Fibroblast of pulmonary artery (primary cell): ENCODE measurements at places on chromosomes 7 and 10.

GRCh38 chr7:11848251-11848650 is 16.3 kb upstream of the THSD7A start:
- DNase-seq = no peak

DNA sequence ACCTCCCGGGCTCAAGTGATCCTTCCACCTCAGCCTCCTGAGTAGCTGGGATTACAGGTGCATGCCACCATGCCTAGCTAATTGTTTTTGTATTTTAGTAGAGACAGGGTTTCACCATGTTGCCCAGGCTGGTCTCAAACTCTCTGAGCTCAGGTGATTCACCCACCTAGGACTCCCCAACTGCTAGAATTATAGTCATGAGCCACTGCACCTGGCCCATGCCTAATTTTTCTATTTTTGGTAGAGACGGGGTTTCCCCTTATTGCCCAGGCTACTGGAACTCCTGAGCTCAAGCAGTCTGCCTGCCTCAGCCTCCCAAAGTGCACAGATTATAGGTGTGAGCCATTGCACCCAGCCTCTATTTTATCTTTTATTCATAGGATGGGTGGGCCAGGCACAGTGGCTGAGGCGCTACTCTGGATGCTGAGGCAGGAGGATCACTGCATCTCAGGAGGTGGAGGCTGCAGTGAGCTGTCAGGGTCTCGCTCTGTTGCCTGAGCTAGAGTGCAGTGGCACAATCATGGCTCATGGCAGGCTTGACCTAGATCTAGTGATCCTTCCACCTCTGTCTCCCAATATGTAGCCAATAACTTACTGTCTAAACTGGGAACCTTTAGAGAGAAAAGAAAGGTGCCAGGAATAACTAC is 31.3 kb upstream of the STOX1 start:
- DNase-seq = no peak

DNA sequence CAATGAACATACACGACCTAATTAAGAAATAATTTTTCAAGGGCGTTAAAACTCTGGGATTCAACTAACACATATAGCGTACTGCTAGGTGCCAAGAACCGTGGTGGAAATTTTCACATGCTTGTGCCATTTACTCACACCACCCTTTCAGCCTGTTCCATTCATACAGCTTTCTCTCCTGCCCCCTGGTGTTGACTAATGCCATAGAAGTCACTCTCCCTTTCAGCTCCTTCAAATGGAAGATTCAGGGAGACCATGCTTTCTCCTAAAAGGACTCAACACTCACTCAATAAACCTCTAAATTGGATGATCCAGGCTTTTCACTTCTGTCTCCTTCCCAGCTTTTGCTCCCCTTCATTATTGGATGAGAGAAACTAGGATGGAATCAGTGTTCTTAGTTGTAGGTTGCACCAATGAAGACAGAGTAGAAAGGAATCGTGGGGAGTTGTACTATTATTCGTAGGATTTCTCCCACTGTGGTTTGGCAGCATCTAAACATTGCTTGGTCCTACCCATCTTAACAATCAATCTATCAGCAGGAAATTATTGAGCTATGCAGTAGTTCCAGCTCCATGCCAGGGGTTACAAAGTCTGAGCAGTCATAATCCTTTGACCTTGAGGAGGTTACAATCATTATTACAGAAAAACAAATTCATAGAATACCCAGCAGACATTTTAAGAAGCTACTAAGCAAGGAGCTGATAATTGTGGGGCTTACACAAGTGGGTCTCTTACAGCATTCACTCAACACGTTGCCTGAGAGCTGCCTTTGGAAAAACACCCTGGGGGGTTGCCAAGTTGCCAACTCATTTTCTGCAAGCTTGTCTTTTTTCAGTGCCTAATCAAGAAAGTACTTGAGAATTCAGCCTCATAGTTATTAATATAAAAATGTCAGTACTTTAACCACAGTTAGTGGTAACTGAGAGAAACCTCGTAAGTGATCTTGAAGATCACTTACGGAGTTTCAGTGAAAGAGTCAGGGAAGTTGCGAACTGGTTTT is 2.8 kb upstream of the PPP1R3C start:
- DNase-seq = peak; percentile 89

DNA sequence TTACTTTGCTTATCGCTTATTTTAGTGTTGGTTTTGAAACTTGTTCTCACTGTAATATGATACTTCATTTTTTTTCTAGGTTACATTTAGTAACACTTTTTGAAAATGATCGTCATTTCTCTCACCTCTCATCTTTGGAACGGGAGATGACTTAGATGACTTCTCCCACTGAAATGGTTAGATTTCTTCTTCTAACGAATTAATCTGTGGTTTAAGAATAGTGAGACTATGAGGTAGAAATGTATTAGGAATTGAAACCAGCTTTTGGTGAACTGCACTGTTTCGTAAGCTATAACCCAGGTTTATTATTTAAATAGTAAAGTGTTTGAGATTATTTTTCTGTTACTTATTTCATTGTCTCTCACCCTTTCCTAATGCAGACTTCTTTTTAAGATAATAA is 93.7 kb downstream of the PRR15 start:
- DNase-seq = no peak

GRCh38 chr7:124810605-124811004 is 45.0 kb upstream of the GPR37 start:
- DNase-seq = no peak

DNA sequence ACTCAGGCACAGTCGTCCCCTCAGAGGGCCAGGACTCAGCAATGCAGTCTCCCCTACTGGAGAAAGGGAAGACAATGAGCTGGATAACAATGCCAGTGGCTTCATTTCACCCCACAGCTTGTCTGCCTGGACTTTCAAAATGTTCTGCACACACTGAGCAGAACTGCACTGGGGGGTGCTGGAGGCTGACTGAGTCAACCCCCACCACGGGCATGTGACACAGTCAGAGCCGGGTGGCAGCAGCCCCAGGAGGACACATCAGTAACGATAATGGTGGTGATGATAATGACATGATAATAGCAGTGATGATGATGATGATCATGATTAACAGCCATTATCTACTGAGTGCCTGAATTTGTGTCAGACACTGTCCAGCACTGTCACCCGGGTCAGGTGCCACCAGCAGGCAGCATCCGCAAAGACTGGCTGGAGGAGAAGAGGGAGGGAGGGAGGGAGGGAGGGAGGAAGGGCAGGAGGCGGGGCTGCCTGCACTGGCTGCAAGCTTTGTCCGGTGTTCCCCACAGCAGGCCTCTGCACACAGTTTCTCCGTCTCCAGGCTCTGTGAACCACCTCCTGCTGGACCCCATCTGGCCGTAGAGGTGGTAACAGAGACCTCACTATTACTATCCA is 67.4 kb downstream of the PLXNA4 start:
- no peak for DNase-seq

DNA sequence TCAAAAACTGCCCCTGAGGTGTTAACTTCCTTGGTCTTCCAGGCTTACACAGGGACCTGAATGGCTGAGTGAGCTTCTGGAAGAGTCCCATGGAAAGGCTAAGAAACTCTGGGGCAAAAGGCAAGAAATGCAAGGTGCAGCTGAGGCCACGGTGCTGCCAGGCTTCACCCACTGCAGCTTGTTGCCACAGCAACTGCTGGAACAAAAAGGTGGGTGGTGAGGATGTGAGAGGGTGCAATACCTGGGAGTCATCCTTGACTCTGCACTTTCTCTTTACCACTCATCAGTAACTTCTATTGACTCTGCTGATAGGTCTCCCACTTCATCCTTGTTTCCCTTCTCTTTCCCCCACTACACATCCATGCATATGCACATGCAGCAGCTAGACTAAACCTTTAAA is 258.6 kb downstream of the BMPER start:
- no peak for DNase-seq

DNA sequence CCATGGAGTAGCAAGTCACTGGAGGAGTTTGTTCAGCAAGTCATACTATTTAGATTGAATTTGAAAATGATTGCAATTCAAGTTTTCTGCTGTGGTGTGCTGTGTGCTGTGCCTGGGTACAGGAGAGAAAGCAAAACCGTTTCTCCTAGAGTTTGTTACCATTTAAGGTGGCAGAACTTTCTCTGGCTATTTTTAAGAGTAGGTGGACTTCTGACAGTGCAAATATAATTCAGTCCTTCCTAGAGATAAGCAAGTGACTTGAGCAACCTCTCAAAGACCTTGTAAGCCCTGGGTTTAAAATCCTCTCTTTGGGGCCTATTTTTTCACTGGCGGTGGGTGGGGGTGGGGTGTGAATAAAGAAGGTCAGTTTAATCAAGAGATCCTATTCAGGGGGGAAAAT is 42.9 kb upstream of the FGL2 start:
- no peak for DNase-seq

GRCh38 chr7:123746931-123747488 is 1.8 kb downstream of the WASL start:
- DNase-seq = no peak

GRCh38 chr7:7565746-7566650 is 686 bp upstream of the MIOS start:
- DNase-seq = no peak

DNA sequence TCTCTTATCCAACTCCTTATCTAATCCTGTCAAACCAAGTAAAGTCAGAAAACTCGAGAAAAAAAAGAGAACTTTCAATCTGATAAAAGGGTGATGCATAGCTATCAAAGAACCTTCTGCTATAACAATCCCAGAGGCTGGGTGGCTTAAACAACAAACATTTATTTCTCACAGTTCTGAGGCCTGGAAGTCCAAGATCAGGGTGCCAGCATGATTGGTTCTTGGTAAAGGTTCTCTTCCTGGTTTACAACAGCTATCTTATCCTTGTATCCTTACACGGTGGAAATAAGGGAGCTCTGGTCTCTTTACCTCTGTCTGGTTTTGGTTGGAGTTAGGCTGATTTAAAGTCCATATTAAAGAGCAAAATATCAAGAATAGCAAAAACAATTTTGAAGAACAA is 131.9 kb downstream of the PHTF2 start:
- no peak for DNase-seq

GRCh38 chr7:91847876-91848588 is 32.5 kb downstream of the MTERF1 start:
- no peak for DNase-seq

GRCh38 chr7:117816727-117817126 is 56.5 kb downstream of the CTTNBP2 start:
- DNase-seq = no peak

DNA sequence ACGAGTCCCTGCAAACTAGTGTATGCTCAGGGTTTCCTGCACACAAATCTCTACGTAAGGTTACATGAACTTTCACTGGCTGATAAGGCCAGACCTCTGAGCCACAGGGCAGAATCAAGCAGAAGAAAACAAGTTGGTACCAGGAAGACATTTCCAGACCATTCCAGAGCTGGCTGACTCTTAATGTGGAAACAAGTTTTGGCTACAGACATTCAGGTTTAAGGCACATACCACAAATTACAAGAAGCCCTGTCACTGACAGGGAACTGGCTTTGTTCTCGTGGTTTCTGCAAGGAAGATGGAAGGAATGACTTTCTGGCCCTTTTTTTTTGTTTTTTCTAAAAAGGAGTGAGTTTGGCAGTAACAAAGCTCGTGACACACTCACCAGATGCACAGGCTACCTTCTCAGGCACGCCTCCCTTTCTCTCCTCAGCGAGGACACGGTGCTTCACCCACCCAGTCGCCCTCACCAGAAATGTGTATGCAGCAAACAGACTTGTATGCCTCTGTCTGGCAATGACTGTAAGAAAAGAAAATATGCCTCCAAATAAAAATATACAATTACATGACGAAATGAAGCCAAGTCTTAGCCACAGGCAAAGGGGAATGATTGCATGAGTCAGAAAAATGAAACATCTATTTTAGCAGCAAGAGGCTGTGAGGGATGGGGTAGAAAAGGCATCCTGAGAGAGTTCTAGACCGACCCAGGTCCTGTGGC is 22.6 kb downstream of the PLAC9 start:
- peak; percentile 90 for DNase-seq

GRCh38 chr10:80077869-80078447 is 507 bp upstream of the TMEM254 start:
- no peak for DNase-seq

DNA sequence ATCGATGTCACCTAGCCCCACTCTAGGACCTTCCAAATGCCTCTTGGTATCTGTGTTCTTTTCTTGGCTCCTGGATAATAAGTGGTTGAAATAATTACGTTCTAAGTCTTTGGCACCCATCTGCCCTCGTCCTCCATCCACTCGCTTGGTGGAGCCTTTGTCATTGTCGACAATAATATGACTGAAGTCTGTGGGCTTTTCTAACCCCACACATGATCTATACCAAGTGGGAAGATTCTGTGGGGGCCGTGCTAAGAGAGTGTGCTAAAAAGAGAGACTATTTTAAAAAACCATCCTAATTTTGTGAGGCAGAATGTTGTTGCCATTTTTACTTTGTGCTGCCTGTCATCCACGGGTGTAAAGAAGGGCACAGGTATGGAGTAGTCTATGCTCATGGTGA is 113.1 kb downstream of the GALNT17 start:
- DNase-seq = no peak

GRCh38 chr7:39088730-39089593 is 111.3 kb downstream of the POU6F2 start:
- DNase-seq = no peak

GRCh38 chr10:34699904-34700517 is 115.1 kb downstream of the PARD3 start:
- DNase-seq = no peak

DNA sequence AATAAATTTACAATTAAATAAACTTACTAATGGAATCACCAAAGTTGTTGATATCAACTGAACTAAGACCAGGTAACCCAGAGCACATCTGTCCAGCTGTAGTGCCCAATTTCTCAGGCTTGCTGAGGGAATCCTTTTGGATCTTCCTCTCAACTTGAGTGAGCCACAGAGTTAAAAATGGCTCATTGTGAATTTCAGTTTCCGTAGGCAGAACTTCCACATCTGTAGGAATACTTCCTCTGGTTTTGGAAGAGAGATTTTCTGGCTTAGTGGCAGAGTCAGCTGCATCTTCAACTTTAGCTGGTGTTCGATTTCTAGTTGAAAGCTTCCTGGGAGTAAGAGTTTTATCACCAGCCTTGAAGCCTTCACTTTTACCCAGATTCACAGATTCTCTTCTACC is 11.3 kb downstream of the MKI67 start:
- DNase-seq = no peak

GRCh38 chr10:44087403-44087802 is 297.5 kb downstream of the CXCL12 start:
- DNase-seq = no peak

- no peak for DNase-seq
These were observed 271.6 kb downstream of the ELFN1 start for GRCh38 chr7:1941464-1942242.
